ENCODE measurements at places on chromosomes 16 and 17. TPM values are rescaled to one million over a fixed set of nuclear protein-coding genes. Genes with fewer than 3 reads are reported as not detected.

DNA sequence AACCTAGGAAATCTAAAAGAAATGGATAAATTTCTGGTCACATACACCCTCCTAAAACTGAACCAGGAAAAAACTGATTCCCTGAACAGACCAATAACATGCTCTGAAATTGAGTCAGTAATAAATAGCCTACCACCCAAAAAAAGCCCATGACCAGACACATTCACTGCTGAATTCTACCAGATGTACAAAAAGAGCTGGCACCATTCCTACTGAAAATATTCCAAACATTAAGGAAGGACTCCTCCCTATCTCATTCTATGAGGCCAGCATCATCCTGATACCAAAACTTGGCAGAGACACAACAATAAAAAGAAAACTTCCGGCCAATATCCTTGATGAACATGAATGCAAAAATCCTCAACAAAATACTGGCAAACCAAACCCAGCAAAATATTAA is 52.9 kb downstream of the TTC19 start:
- H3K27me3 ChIP-seq: no peaks in the 10 kb centered on the region
- H3K27ac ChIP-seq: no peak overlapping the region
- H3K4me3 ChIP-seq: no peak overlapping the region

- H3K4me3 ChIP-seq: no peak overlapping the region
- H3K27ac ChIP-seq: no peak overlapping the region
- no peak for DNase-seq
- peaks cover 13% of the 10 kb centered on the region for H3K27me3 ChIP-seq
Measured at GRCh38 chr17:44297975-44298374, 10.4 kb upstream of the RUNDC3A start.

- no peak for DNase-seq
- H3K36me3 ChIP-seq: peaks cover 65% of the 10 kb centered on the region
- H3K27ac ChIP-seq: no peak overlapping the region
- H3K27me3 ChIP-seq: no peaks in the 10 kb centered on the region
- H3K4me3 ChIP-seq: no peak overlapping the region
Measured at GRCh38 chr17:78111016-78111726, 17.4 kb downstream of the TMC6 start.

DNA sequence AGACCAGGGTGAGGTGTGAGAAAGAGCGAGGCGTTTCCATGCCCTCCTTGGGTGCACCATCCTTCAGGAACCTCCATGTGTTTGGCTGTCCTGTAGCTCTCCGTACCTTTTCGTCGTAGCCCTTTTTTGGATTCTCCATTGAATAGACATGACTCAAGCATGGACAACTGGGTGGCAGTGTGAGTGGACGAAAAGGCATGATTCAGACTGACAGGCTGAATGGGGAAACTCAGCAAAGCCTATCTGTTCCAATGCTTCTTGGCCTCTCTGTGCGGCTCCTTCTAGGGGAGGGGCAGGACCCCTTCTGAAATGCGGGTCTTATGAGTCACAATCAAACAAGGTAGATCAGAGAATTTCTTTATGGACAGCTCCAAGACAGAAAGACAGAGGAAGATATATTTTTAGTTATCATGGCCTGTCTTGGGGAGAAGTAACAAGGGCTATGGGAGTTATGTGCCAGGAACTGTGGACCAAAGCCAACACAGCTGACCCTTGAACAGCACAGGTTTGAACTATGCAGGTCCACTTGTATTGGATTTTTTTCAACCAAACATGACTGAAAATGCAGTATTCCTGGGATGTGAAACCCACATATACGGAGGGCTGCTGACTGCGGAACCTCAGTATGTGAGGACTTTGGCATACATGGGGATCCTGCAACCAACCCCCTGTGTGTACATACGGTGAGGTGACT is 22.9 kb downstream of the ADORA2B start:
- no peak for DNase-seq
- no peak overlapping the region for H3K27ac ChIP-seq
- H3K36me3 ChIP-seq: no peaks in the 10 kb centered on the region
- no peak overlapping the region for H3K4me3 ChIP-seq
- peaks cover 10% of the 10 kb centered on the region for H3K4me1 ChIP-seq
- peaks cover 32% of the 10 kb centered on the region for H3K27me3 ChIP-seq

RAB11FIP4 gene
- total RNA-seq: 20.8 TPM

KRTAP3-2 gene
- total RNA-seq: not detected

PYY gene
- total RNA-seq: not detected

PPP1R1B gene
- total RNA-seq: not detected
